ENCODE measurements at places on chromosomes 11 and 22.

GRCh38 chr22:41770715-41771468 lies 29.6 kb upstream of the CCDC134 start:
- DNase-seq: no peak

DNA sequence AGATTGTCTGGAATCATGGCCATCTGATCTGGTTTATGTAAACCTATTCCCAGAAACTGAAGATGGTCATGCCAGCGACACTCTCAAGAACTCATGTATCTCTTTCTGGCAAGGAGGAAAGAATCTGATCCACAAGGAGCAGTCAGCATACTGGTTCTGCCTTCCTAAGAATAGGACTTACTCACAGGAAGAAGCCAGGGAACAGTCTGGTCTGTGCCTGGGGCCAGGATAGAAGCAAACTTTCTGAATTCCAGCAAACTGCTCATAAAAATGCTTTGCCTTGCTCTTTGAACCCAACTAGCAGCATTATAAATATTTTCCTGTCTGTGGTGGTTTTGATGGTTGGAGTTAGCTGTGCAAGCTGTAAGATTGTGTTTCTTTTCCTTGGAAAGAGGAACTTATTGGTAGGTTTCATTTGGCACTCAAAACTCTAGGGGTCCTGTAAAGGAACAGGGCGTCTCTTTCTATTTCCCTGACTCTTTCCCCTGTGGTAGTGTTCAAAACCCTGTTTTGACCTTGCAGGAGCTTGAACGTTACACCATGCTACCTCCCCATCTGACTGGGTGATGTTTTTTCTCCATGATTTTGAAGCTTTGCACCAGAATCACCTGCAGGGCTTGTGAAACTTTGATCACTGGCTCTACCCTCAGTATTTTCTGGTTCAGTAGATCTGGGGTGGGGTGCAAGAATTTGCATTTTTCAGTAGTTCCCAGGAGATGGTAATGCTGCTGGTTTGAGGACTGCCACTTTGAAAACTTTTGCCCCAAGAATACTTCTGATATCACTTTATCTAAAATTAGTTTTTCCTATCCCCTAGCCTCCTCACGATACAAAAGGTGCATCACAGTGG lies 627.8 kb upstream of the ANO5 start:
- no peak for DNase-seq

GRCh38 chr11:99098258-99098657 lies 77.5 kb downstream of the CNTN5 start:
- DNase-seq: no peak

- DNase-seq: peak; percentile 98
Observed at GRCh38 chr11:64317961-64318765, at the start of gene PRDX5. Gene PRDX5 (plus strand): TSS chr11:64318121. CDS start chr11:64318216, 95 bp downstream.

GRCh38 chr11:120135838-120136237 lies 2.1 kb downstream of the TRIM29 start:
- DNase-seq: no peak

DNA sequence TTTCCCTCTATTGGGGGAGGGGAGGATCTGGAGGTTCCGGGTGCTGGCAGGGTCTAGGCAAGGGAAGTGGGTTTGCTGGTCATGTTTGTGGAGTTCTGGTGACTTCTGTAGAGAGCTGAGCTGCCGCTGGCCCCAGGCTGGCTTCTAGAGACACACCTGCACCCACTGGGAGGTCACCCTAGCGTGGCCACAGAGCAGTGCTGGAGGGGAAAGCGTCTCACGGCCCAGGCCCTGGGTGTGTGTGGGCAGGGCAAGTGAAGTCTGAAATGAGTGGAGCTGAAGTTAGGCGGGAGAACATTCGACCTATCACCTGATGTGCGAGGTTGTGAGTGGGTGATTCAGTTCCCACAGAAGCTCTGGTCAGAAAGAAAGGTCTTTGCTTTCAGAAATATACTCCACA lies 27.9 kb downstream of the SMIM38 start:
- no peak for DNase-seq

GRCh38 chr11:86021377-86021776 lies 47.5 kb downstream of the PICALM start:
- no peak for DNase-seq

Measured in H7 (cell line).